ENCODE measurements at places on chromosomes 7 and 10.

DNA sequence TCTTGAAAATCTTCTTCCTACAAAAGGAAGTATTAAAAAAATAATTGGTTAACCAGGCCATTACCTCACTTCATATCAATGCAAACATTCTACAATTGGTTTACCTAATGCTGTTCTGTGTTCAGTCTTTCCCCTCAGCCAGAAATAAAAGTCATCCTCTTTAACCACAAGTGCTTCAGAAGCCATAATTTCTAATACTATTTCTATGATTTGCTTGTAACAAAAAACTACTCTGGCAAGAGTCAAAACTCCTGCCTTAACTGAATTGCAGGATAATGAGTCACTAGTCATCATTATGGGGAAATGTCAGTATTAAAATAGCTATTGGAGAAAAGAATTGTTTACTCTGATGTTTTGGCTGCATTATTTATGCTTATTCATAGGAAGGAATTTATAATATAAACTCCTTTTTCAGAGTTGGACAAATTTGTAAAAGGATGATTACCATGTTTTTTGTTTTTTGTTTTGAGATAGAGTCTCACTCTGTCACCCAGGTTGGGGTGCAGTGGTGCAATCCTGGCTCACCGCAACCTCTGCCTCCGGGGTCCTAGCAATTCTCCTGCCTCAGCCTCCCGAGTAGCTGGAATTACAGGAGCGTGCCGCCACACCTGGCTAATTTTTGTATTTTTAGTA is 55.5 kb upstream of the ODAD2 start:
- DNase-seq: no peak

GRCh38 chr10:70863470-70864160 is 24.8 kb downstream of the PCBD1 start:
- no peak for DNase-seq

- DNase-seq: no peak
Measured at GRCh38 chr7:129522088-129522970, 20.0 kb downstream of the SMKR1 start.

GRCh38 chr7:141911391-141911790 is 4.8 kb upstream of the OR9A4 start:
- DNase-seq: no peak

DNA sequence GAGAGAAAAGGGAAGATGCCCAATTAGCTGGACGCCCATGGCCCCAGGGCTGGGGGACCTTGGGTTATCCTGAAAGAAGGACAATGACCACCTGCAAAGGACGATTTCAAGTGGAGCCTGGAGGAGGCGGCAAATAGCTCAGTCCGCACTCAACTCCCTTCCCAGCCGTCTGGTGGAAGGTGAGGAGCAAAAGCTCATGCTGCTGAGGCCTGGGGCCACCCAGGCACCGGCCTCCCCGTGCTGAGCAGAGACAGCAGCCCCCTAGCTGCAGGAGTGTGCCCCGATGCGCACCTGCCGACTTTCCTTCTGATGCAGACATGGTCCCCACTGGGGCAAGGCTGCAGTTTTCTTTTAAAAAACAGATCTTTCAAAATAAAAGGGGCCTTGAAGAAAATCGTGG is 7.9 kb downstream of the FAM20C start:
- DNase-seq: no peak

- DNase-seq: no peak
Measured at GRCh38 chr10:82934429-82934828, 1059.4 kb downstream of the NRG3 start.

- no peak for DNase-seq
Measured at GRCh38 chr7:128236924-128237586, 4.0 kb upstream of the LEP start.

GRCh38 chr7:13279854-13280435 is 592.5 kb downstream of the ARL4A start:
- no peak for DNase-seq

DNA sequence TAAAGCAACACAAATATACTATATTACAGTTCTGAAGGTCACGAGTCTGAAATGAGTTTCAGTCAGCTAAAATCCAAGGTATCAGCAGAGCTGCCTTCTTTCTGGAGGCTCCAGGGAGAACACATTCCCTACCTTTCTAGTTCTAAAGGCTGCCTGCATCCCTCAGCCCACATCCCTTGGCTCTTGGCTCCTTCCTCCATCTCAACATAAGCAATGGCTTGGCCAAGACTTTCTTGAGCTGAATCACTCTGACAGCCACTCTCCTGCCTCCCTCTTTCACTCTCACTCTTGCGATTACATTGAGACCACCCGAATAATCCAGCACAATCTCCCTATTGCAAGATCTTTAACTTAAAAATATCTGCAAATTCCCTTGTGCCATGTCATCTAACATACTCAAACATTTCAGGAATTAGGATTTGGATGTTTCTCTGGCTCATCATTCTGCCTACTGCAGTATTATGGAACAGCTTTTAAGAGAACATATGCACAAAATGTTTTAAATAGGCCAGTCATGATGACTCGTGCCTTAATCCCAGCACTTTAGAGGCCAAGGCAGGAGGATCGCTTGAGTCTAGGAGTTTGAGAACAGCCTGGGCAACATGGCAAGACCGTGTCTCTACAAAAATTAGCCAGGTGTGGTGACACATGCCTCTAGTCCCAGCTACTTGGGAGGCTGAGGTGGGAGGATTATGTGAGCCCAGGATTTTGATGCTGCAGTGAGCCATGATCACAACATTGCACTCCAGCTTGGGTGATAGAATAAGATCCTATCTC is 144.2 kb upstream of the VSTM2A start:
- no peak for DNase-seq

GRCh38 chr7:133185512-133185911 is 67.4 kb upstream of the EXOC4 start:
- no peak for DNase-seq

- no peak for DNase-seq
Measured at GRCh38 chr7:1741751-1742554, 71.9 kb downstream of the ELFN1 start.

- no peak for DNase-seq
Measured at GRCh38 chr7:46603780-46604179, 682.7 kb upstream of the IGFBP3 start.

DNA sequence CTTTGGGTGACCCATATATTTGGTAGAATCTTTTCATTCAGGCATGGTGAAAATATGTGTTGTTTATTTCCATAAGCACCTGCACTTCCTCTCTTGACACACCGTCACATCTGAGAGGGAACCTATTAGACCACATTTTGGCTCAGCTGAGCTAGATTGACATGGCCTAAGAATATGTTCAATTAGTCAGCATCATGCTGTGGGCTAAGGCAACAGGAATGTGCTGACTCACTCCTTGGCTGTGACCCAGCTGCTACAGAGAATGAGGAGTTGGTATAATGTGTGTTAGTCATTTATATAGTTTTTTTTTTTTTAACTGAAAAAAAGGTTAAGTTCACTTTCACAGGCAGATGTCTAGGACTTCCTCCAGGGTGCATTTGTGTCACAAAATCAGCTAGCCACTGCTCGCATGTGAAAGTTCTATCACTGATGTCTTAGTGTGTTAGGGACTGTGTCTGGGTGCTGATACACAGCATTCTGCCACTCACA is 180.6 kb downstream of the SEMA3E start:
- no peak for DNase-seq

DNA sequence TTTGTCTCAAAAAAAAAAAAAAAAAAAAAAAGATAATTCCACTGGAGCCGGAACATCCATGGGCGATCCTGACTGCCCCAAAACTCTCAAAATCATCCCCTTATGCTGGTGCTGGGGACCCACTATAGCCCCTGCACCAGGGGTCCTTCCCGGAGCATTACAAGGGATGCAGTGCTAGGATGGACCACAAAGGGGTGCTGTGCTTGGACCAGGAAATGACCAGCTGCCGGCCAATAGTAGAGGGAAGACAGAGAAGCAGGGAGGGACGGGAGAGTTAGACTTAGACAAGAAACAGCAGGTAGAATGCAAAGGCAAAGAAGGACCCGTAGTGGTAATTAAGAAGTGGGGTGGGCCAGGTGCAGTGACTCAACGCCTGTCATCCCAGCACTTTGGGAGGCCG is 40.5 kb downstream of the RCC1L start:
- no peak for DNase-seq

GRCh38 chr10:24278176-24278889 is 69.4 kb downstream of the KIAA1217 start:
- no peak for DNase-seq

DNA sequence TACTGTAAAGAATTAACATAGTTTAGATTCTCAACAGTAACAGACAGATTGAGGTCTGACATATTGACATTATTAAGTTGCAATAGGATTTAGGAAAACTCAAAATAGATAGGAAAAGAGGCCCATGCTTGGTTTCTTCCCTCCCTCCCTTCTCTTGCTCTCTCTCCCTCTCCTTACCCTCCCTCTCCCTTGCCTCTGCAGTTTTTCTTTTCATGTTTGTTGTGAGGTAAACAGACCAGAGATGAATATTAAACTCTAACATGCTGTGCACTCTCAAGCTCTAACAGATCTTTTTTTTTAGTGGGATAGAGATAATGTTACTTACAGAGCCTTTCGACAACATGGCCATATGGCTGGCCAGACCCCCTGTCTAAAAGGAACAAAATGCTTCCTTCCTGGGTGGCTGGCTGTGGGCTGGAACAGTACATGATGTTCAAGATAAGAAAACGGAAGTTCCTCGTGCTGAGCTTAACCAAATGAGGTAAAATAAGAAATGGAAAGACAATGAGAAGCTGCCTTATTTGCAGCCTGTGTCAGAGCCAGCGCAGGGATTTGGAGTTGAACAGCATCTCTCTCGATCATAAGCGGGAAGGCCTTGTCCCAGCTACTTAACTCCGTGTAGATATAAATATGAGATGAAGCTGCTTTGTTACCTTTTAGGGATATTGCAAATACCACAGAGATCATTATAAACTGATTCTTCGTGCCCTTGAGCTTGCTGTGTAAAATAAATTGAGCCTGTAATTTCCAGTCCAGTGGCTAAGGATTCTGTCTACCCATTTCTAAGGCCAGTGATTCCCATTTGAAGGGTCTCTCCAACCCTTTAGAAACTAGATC is 391.9 kb upstream of the NPVF start:
- DNase-seq: peak; percentile 4

DNA sequence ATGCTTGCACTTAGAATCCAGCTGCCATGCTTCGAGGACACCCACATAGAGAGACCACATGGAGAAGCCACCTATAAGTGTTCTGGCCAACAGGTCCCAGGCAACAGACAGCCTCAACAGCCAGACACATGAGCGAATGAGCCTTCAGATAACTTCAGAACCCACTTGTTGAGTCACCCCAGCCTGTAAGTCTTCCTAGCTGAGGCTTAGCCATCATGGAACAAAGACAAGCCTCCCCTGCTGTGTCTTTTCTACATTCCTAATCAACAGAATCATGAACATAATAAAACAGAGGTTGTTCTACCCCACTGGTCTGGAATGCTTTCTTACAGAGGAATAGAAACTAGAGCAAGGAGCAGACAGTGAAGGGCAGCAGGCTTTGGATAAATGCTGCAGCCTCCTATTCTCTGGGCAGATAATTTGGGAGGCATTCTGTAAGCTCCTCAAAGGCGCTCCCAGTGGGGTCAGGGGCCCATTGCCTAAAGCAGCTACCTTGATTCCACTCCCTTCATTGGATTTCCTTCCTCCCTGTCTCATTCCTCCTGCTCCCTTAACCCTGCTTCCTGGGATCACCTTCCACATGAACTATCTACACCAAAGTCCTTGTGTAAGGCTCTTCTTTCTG is 4.6 kb downstream of the TLL2 start:
- no peak for DNase-seq

DNA sequence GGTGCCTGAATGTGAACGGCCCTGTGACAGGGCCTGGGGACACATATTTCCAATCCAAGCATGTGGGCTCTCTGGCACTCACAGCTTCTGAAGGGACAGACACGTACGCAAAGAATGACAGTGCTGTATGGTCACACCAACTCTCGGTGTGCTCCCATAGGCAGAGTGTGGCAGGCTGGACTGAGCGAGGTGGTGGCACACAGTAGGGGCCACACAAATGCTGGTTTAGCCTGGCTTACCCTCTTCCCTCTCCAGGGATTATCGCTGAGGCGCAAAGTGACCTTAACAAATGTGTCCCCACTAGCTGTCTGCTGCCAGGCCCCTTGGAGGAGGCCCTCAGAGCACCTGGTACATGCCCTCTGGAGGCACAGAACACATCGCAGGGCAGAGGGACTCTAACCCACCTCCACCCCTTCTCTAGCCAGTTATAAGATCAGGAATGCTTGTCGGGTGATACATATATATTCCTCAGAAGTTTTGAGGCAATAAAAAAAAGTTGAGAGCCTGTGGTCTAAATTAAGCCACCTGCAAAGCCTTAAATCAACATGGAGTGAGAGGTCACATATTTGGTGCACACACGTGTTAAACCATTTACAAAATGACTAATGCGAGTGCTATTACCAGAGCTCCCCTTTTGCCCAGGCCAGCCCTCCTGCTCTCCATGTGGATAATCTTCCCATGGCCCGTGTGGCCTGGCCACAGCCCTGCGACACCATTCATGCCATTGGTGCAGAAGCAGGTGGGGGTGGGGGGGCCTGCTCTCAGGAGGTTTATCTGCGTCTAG is 262.8 kb upstream of the GRB10 start:
- DNase-seq: no peak

DNA sequence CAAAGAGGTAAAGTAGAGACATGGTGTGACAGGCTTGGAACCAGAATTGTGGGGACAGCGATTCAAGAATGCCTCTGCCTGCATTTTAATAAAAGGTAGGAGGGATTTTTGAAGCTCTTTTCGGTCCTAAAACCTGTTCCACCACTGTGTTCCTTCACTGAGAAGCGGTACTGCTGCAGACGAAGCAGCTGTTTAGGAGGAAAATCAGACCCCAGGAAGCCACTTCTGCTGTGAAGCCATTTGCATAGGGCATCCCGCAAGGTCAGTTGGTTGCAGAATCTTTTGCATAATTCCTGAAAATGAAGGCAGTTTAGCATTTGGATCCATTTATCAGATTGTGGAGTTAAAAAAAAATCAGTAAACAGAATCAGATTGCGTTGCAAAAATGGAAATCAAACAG is 183.3 kb upstream of the PRKCQ start:
- no peak for DNase-seq

GRCh38 chr7:105028004-105028403 is 14.0 kb downstream of the KMT2E start:
- DNase-seq: no peak

- DNase-seq: no peak
Measured at GRCh38 chr7:98997846-98998245, 119.5 kb downstream of the TRRAP start.

GRCh38 chr7:104252409-104253134 is 44.8 kb upstream of the ORC5 start:
- no peak for DNase-seq

DNA sequence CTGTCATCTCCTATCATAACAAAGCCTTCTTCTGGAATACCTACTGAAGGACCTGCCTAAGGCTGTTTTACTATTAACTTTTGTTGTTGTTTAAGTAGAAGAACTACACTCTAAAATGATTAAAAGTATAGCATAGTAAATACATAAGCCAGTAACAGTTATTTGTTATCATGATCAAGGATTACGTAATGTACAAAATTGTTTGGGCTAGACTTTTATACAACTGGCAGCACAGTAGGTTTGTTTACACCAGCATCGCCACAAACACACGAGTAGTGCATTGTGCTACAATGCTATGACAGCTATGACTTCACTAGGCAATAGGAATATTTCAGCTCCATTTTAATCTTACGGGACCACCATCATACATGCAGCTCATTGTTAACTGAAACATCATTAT is 169.1 kb downstream of the LRRN3 start:
- DNase-seq: no peak

GRCh38 chr10:103839872-103840739 is 15.3 kb downstream of the SH3PXD2A start:
- DNase-seq: no peak

GRCh38 chr10:71678057-71678805 is 41.3 kb downstream of the C10orf105 start:
- DNase-seq: no peak

Measured in activated T-cell treated with anti-CD3 and anti-CD28 coated beads for 1 hour (primary cell).